Activated CD4-positive, alpha-beta T cell treated with anti-CD3 and anti-CD28 coated beads, Interleukin-2, amount 10 ng/mL, durations not matched to agents 7 days and 5 days (primary cell): ENCODE measurements at places on chromosomes 6 and 20. TPM values are rescaled to one million over a fixed set of nuclear protein-coding genes. Genes with fewer than 3 reads are reported as not detected.

Gene EBF4
- total RNA-seq: 0.64 TPM

Gene ZBTB2
- total RNA-seq: 28.3 TPM

Gene TNF
- 47.1 TPM for total RNA-seq

Gene FITM2
- 4.9 TPM for total RNA-seq

Gene EDN3
- total RNA-seq: 0.22 TPM

Gene HUS1B
- 1.5 TPM for total RNA-seq

GRCh38 chr6:19705606-19706005 is 131.6 kb upstream of the ID4 start:
- no peak for DNase-seq

GRCh38 chr20:43694763-43695162 is 27.8 kb downstream of the MYBL2 start:
- DNase-seq: no peak

DNA sequence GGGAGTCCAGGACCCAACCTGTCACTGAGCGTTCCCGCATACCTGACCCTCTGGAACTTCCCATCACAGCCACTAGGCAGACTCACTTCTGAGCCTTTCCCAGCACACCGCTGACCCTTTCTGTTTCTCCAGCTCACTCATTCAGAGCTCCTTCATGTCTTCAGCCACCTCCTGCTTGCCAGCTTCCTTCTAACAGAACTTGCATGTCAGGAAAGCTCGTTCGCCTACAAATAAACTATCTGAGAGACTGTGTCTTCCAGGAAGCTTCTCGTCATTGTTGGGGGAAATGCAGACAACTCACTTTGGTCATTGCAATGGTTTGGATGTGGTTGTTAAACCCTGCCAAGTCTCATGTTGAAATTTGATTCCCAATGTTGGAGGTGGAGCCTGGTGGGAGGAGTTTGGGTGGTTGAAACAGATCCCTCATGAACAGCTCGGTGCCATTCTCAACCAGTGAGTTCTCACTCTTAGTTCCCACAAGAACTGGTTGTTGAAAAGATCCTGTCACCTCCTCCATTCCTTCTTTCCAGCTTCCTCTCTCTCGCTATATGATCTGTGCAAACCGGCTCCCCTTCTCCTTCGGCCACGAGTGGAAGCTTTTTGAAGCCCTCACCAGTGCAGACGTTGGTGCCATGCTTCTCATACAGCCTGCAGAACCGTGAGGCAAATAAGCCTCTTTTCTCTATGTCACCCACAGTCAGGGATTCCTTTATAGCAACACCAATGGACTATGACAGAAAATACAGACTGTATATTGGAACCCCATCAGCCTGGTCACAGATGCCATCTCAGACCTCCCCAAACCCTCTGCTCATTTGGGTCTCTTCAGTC is 1.4 kb upstream of the MUC21 start:
- no peak for DNase-seq

DNA sequence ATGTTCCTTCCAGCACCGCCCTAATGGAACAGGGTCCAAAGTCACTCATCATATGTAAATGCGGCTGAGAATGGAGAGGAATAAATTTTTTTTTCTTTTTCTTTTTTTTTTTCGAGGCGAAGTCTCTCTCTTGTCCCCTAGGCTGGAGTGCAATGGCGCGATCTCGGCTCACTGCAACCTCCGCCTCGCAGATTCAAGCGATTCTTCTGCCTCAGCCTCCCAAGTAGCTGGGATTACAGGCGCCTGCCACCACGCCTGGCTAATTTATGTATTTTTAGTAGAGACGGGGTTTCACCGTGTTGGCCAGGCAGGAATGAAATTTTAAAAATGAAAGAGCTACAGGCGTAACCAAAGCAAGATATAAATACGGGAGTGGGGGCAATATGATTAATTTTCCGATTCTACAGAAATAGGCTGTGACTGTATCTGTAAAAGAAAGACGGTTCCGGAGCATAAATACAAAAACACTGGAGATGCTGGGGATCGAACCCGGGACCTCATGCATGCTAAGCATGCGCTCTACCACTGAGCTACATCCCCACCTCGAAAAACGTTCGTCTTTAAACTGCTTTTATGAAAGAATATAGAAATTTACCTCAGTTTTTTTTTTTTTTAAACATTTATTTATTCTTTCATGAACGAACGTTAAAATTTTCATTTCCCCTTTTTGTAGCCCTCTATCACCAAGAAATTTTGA is 132.2 kb downstream of the GPX5 start:
- DNase-seq: peak; percentile 39

- no peak for DNase-seq
These were observed 8.5 kb downstream of the JARID2 start for GRCh38 chr6:15254070-15254975.

- DNase-seq: no peak
These were observed 169.6 kb upstream of the ECI2 start for GRCh38 chr6:4304927-4305455.
